ENCODE measurements at places on chromosomes 13 and 19.

DNA sequence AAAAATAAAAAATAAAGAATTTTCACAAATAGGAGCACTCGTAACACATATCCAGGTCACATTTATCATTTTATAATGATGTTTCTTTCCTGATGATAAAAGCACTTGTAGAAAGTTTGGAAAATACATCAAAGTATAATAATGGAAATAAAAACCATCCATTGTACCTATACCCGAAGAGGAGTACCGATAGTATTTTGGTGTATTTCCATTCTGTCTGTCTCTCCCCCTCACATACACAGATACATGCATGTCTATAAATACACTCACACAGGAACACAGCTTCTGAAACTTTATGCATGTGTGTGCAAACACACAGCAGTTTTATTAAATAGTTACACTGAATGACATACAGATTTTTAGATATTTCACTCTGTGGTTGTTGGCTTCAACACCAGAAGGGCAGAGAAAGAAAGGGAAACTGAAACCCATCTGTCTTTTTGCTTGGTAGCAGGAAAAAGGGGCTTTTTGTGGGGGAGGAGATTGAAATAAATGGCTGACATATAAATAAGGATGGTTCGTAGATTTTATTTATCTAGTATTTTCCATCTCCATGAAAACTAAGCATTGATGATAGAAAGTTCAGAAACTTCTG is 114.8 kb downstream of the LRCH1 start:
- DNase-seq, result no peak

- no peak for DNase-seq
These were observed 810 bp upstream of the NFKBID start for GRCh38 chr19:35901055-35901644.

DNA sequence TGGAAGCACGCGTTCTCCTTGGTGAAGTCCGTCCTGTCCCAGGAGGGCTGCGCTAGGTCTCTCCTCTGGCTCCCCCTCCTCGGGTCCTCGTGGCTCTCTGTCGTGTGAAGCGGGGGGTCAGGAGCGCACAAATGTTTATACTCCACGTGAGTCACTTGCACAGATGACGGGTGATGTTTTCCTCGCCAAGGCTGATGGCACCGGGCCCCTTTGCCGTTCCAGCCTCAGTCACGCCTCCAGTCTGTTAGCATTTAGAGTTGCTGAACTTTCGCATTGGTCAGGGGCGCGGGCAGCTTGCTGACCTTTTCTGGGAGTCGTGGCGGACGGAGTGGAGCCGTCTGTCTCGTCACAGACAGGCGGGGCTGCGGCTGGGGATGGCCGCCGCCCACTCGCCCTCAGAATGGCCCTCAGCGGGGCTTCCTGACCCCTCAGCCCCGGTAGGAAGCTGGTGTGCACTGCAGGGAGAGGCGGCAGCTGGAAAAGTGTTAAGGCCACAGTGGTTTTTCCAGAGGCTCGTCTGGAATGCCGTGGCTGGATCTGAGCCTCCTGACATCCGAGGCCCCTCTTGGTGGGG is 13.7 kb downstream of the KLHL26 start:
- DNase-seq, result no peak

GRCh38 chr13:98212763-98213162 is 35.7 kb upstream of the RNF113B start:
- no peak for DNase-seq

GRCh38 chr19:6717441-6717971 is 2.9 kb downstream of the C3 start:
- no peak for DNase-seq

- no peak for DNase-seq
These were observed 18.1 kb upstream of the MIER2 start for GRCh38 chr19:362683-363082.

- no peak for DNase-seq
These were observed 87.8 kb upstream of the C1QTNF9B start for GRCh38 chr13:23985060-23985459.

GRCh38 chr19:47998800-47999199 is 4.4 kb downstream of the ELSPBP1 start:
- DNase-seq, result no peak

- DNase-seq, result no peak
These were observed 495 bp downstream of the KCNA7 start for GRCh38 chr19:49071860-49072547.

DNA sequence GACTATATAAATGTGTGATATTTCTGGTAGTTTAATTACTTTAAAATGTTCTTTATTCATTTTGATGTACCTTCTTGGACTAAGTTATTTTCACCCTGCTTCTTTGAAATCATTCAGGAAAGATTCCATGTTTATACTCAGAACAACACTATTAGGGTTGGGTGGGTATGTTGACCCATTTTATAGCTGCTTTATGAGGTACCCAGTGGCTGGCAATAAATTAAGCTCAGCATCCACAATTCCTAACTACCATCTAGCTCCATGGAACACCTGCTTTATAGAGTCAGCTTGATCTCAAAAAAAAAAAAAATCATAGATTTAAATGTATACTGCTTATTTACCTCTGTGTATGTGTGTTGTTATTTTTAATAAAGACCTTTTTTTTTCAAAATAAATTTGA is 78.9 kb upstream of the ZNF91 start:
- DNase-seq, result no peak
